NCI-H2107 (cell line): ENCODE measurements at places on chromosomes 1 and 21.
A peak's percentile ranks its signal among the peaks of the same experiment; 100 is the strongest.

GRCh38 chr1:183234660-183235476 lies 48.8 kb downstream of the LAMC2 start:
- peak; percentile 42 for DNase-seq

DNA sequence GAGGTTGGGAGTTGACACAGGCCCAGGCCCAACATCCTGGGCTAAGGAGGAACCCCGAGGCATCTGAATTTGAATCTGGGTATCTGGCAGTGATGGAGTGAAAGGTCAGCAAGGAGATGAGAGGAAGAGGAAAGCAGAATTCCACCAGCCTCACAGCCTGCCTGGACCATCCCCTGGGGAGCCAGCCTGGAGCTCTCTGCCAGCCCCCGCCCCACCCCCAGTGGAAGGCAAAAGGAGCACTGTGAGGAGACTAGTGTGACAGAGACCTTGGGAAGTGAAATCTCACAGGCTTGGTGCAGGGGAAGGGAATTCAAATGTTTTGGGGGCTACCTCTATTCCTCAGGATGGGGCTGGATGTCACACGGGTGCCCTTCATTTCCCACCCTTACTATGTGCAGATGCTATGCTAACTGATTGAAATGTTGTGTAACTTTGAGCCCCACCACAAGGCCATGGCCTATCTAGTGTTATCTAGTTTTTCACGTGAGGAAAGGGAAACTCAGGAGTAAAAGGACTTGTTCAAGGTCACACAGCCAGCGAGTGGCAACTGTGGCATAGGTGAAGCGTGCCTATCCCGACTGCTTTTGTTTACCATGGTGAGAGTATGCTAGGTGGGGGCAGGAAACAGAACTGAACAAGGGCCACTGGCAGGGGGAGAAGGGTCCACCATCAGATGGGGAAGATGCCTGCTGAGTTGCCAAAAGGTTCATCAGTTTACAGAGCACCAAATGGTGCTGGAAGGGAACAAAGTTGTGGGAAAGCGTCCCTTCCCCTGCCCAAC lies 29.8 kb downstream of the AHDC1 start:
- DNase-seq = no peak

DNA sequence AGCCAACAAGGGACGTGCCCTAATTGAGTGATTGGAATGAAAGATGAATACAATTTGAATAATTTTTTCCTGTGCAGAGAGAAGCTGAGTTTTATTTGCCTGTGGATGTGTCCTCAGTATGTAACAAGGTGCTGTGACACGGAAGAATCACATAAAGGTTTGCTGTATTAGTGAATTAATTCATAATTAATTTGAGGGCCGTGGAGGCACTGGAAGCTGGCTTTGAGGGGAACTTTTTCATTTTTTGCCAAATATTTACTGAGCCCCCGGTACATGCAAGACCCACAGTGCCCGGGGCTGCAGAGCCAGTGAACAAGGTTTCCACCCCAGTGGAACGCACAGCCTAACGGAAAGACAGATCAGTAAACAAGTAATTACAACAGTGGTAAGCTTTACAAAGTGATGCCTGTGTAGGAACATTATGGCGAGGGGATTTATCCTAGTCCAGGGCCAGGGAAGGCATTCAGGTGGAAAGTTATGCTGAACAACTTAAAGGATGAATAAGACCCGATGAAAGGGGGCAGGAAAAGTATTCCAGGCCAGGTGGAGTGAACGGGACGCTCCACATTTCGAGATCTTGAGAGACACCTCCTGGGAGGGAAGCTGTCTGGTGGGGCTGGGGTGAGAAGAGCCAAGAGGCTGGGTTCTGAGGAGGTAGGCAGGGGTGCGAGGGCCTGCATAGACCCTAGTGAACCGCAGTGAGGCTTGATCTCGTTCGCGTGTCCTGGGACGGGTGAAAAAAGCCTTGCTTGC lies 773 bp upstream of the RCC2 start:
- DNase-seq = no peak

DNA sequence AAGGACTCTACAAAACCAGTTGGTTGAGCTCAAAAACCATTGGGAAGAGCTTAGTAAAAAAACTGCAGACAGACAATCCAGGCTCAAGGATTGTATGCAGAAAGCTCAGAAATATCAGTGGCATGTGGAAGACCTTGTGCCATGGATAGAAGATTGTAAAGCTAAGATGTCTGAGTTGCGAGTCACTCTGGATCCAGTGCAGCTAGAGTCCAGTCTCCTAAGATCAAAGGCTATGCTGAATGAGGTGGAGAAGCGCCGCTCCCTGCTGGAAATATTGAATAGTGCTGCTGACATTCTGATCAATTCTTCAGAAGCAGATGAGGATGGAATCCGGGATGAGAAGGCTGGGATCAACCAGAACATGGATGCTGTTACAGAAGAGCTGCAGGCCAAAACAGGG lies 104.0 kb upstream of the BMP8A start:
- no peak for DNase-seq

DNA sequence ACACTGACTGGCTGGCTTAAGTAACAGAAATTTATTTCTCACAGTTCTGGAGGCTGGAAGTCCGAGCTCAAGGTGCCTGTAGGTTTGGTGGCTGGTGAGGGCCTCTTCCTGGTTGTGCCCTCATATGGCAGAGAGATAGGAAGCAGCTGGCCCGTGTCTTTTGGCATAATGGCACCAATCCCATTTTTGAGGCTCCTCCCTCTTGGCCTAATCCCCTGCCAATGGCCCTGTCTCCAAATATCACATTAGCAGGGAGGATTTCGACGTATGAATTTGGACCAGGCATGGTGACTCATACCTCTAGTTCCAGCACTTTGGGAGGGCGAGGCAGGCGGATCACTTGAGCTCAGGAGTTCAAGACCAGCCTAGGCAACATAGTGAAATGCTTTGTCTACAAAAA lies 37.4 kb downstream of the AGPAT3 start:
- DNase-seq = no peak
